Astrocyte of the spinal cord (primary cell): ENCODE measurements at places on chromosomes 1 and 21.
A peak's percentile ranks its signal among the peaks of the same experiment; 100 is the strongest.

DNA sequence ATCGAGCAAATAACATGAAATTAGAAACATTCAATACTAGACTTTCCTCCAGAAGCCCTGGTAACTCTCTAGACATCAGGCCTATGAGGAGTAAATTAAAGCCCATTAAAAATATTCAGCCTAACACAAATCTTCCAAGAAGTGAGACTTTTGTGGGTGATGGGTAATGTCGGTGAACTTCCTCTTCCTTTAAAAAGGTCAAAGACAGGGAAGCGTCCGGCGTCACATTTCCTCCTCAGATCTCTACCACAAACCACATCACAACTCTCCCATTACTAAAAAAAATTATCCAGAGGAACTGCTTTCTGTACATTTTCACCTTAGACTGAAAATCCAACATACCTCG is 1.4 kb downstream of the EIF4G3 start:
- DNase-seq, result peak; percentile 45

GRCh38 chr1:107991371-107992066 is 26.5 kb upstream of the VAV3 start:
- peak; percentile 7 for DNase-seq

- peak; percentile 85 for DNase-seq
These were observed 8.0 kb upstream of the PKP1 start for GRCh38 chr1:201275253-201275666.

DNA sequence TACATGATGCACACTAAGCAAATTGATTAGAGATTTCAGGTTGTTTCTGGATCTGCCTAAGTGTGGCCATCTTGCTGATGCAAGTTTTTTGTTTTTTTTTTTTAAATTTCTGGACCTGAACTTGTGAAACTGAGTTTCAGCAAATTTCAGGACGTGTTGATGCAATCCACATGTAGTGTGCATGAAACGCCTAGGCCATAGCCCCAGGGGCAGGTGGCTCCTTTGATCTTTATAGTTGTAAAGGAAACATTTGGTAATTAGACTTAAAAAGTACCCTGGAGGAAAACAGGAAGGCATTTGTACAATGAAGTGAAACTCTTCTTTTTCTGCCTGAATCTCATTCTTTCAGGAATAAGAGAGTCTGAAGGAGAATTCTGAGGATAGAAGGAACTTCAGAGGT is 162.2 kb upstream of the LHX8 start:
- DNase-seq, result no peak

DNA sequence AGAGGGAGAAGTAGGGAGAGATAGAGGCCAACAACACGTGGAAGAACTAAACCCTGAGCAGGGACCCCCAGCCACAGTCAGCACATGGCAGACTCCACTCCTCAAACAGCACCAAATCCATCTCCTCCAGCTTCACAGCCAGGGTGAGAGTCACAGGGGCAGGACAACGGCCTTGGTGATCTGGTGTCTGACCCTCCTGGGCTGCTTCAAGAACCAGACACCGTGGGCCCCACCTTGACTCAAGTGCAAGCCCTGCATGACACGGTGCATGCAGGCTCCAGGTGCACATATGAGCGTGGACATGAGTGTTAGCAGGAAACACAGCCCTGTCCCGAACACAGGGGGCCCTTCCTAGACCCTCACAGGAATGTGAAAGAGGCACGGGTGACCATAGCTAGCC is 21.9 kb downstream of the S100A7 start:
- no peak for DNase-seq

DNA sequence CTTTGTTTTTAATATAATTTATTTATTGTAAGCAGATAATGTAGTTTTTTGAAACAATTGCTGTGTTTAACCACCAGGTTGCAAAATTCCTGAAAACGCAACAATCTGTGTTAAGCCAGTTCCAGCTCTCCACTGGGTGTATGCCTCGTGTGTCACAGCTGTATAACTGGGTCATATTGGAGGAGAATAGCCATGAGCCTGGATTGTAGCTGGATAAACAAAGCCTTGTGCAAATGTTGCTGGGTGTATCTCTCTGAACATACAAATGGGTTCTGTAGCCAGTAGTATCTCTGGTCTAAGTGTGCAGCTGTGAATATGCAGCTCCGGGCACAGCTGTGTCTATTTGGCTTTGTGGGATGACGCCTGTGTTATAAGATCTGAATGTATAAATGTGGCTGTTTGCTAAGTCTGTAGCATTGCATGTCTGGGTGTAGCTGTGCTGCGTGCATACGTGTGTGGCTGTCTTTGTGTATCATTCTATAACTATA is 2.8 kb downstream of the TCEA3 start:
- peak; percentile 32 for DNase-seq

- no peak for DNase-seq
These were observed 11.4 kb upstream of the MRPS6 start for GRCh38 chr21:34061983-34062382.

- DNase-seq, result no peak
These were observed 22.0 kb downstream of the WNT9A start for GRCh38 chr1:227925582-227926198.

DNA sequence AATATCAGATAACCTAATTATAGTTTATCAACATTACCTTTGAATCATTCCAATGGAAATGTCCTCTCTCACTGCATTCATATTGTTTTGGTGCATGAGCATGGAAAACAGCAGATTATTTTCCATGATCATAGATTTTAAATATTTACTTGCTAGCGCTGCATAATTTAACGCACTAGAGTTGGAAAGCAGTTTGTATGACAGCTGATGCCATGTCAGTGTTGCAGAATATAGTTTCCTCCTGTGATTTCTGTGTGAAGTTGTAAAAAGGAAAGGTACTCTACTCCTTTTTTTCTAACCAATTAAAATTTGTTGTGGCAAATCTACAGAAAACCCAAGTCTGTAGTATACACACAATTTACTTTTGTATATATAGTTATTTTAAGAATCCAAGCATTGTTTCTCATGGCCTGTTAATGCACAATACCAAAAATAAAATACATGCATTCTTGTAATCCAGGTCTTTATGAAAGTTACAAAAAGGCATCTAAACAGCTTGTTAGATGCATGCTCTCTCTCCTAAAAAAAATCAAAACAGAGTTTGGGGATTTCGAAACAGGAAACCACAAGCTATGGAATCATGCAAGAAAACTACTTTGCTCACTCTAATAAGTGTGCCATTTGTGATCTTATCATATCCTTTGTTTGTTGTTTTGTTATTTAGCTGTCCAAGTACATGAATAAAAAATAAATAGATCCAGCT is 1.9 kb upstream of the ATG4C start:
- DNase-seq, result peak; percentile 37

- no peak for DNase-seq
These were observed 33.4 kb downstream of the SMYD2 start for GRCh38 chr1:214314178-214314843.

DNA sequence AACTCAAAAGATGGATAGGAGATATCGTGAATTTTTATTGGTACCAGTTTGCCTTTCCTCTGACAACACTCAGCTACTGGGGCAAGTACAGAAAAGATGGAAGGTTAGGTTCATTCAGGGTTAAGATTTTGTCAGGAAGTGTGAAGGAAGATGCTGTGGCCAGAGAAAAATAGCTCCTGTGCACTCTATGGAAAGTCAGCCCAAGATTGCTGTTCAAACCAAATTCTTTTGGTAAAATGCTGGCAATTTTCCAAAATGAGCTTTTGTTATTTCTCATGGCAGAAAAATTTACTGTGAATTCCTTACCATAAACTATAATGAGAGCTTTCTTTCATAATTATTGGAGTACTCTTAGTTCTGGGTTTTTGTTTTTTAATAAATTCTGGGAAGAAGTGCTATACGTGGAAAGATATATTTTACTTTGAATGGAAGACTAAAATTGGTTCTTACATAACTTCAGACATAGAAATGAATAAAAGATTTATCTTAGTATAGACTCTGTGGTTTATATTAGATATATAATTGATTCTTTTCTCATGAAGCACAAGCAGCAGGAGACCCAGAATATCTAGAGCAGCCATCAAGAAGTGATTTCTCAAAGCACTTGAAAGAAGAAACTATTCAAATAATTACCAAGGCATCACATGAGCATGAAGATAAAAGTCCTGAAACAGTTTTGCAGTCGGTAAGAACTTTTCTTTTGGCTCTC is 112.2 kb downstream of the USP25 start:
- peak; percentile 80 for DNase-seq

DNA sequence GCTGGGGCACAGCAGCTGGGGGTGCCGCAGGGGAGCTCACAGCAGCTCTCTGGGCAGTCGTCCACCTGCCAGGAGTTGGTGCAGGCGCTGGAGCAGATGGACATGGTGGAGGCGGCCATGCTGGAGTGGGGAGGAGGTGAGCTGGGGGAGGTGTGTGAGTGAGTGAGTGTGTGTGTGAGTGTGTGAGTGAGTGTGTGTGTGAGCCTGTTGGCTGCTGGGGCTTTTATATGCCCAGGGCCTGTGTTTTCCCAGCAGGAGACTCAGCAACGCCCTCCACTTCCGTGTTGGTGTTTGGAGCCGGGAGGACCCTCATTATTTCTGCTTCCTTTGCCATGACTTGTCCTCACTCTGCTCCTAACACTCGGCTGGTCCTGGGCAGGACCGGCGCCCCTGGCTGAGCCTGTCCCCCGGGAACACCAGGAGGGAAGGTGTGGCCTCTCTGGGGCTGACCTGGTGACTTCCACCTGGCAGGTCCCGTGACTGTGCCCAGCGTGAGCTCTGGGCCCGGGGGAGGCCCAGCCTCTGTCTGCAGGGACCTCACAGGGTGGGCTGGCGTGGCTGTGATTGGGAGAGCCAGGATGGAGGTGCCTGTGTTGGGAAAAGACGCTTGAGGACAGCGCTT is at the start of gene KRTAP10-2:
Gene KRTAP10-2, minus strand, starts transcription at position 166 of the 622 bp plus-strand sequence. Its CDS starts 47 bp downstream, at position 119.
- no peak for DNase-seq

- no peak for DNase-seq
These were observed 43.7 kb upstream of the PIGC start for GRCh38 chr1:172487550-172487949.

DNA sequence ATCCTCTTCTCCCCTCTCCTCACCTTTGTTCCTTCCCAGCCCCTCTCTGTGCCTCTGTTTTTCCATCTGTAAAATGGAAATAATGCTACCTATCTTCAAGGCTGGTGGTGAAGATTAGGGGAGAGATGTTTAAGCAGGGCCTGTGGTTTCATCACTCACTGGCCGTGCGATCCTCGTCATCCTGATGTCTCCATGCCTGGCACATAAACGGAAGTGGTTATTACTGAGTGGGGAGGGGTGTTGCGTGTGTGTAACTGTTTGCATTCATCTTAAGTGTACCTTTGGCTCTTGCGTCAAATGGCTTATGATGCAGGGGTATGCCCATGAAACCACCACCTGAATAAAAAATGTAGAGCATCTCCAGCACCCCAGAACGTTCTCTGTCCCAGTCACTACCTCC is 17.2 kb upstream of the C1QA start:
- no peak for DNase-seq

DNA sequence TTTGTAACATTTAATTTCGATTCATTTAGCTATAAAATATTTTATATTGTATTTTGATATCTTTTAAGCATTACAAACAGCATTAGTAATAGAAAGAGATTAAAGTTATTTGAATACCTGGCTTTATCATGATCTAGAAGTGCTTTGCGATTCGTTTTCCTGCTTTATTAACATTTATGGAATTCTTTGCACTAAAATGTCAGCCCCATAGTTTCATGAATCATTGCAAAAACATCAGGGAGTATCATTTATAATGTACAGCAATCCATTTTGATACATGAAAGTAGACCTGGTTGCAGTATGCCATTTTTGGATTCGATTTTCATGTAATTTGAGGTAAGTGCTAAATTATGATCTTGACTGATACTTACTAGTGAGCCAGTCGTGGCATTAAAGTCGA is 108.0 kb upstream of the DPYD start:
- DNase-seq, result peak; percentile 6

DNA sequence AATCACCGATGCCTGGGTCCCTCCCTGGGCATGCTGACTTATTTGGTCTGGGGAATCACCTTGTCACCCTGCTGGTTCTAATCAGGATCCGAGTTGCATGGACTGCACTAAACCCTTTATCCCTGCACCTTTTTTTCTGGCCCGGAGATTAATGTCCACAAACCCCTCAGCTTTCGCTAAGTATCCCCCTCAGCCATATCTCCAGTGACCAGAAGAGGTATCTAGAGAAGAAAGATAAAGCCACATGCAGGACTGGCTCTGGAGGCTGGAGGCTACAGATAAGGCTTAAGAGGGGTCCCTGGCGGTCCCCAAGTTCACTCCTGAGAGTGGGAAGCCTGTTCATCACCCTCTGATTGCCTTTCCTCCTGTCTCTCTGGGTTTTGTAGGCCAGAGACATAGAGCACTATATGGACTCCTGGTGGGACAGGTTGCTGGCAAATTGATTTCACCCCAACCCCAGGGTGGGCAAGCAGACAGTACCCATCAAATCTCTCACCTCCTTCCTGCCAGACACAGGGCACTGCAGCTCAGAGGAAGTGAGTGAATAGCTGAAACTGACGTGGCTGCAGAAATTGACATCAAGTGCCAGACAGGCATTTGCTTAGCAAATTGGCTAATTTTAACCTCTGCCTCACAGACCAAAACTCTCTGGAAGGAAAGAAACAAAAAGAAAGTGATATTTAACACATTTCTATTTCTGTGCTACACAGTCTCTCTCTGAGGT is 38.8 kb downstream of the HMGB4 start:
- no peak for DNase-seq

- DNase-seq, result no peak
These were observed 179.0 kb downstream of the EIF4G3 start for GRCh38 chr1:20997602-20998224.

DNA sequence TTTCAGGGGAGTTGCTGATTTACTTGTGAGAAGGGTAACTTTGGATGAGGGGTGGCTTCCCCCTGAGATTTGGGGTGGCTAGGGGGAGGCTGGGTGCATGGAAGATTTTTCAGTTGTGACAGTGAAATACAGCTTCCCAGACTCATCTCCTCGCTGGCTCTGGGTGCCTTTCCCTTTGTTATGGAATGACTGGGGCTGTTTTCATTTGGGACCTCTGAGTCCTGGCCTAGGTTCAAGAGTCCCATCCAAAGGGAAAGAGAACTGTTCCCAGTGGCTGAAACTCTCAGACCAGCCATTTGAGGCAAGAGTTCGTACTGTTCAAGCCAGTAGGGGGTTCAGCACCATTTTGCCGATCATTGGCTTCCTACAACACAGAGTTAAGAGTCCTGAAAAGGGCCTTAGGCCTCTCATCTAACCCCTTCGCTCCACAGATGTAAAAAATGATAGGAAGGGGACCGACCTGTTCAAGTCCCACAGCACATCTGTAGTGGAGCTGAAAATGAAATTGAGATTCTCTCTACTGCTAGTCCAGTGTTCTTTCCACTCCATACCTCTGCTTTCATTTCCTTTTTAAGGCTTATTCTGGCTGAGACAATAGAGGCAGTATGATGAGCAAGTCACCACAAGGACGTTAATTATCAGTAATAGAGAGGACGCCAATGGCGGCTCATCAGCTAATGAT is 958 bp downstream of the DDR2 start:
- peak; percentile 42 for DNase-seq

GRCh38 chr1:155210314-155211104 is 2.0 kb downstream of the MTX1 start:
- DNase-seq, result no peak
